Stimulated activated CD4-positive, alpha-beta T cell treated with anti-CD3 and anti-CD28 coated beads, Interleukin-1b, Interleukin-23, amount 100 ng/mL, for 48 hours (primary cell): ENCODE measurements at places on chromosomes 4 and X.

DNA sequence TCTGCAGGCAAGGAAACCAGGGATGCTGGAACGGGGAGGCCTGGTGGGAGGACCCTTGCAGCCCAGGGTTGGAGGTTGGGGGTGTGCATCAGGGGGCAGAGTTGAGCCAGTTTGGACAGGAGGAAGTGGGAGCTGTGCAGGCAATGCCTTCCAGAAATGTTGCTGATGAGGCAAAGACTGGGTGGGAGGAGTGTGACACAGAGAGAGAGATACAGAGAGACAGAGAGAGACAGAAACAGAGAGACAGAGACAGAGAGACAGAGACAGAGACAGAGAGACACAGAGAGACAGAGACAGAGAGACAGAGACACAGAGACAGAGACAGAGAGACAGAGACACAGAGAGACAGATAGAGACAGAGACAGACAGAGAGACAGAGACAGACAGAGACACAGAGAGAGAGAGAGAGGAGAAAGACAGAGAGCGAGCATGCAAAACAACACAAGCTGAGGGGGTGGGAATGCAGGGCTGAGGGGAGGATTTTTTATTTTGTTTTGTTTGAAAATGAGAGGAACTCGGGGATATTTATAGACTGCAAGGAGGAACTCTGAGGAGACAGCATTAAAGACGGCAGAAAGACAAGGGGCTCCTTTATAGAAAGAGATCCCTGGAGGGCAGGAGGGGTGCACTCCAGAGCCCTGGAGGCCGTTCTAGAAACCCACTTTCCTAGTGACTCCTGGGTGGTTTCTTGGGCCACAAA is 1.9 kb upstream of the HAUS3 start:
- DNase-seq: no peak

DNA sequence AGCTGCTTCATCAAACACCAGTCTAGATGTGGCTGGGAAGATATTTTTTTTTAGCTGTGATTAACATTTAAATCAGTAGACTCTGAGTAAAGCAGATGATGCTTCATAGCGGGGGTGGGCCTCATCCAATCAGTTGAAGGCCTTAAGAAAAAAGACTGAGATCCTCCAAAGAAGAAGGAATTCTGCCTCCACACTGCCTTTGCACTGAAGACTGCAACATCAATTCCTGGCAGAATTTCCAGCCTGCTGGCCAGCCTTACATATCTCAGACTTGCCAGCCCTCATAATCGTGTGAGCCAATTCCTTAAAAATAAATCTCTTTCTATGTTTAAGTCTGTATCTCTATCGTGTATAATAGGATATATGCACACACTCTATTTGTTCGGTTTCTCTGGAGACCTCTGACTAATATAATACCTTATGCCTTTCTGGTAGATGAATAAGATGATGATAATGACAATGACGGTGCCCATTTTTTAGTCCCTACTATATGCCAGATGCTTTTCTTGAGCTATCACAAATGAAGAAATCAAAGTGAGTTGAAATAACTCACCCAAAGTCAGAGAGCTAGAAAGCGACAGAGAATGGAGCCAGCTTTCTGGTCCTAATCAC is 66.1 kb upstream of the SOD3 start:
- DNase-seq: no peak

DNA sequence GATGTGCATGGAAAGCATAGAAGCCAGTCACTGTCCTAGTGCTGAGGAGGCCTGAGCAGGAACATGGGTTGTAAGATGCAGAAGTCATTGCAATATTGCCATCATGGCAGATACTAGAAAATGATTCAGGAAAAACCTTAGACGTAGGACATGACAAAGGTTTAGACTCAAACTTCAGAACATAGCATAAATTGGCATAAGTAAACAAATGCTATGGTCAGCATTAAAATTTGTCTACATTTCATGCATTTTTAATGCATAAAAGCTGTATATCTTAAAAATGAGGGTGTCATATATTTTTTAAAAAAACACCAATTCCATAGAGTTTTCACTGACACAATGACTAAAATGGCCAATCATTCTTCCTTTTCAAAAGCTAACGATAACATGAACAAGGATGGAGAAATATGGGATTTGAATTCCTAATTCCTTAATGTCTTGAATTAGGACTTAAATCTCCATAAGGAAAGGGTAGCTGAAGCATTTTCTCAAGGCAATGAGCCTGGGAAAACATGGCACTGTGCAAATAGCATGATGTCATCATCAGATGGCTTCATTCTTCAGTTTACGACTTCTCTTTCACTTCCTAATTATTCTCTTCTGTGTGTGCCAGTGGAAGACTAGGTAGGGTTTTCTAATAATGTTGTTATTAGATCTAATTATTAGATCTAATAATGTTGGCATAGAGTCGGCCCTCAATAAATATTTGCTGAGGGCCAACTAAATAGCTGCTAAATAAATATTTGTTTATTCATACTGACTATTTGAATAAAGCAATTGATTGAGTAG is 125.1 kb upstream of the FRG1 start:
- DNase-seq: no peak

- no peak for DNase-seq
Observed at GRCh38 chr4:148238086-148238485, 204.1 kb downstream of the NR3C2 start.

- DNase-seq: no peak
Observed at GRCh38 chr4:46249516-46249915, 125.7 kb upstream of the GABRG1 start.

GRCh38 chr4:184200296-184200695 is 17.4 kb downstream of the ENPP6 start:
- no peak for DNase-seq

- DNase-seq: no peak
Observed at GRCh38 chr4:140237616-140238350, 83.8 kb upstream of the MAML3 start.

DNA sequence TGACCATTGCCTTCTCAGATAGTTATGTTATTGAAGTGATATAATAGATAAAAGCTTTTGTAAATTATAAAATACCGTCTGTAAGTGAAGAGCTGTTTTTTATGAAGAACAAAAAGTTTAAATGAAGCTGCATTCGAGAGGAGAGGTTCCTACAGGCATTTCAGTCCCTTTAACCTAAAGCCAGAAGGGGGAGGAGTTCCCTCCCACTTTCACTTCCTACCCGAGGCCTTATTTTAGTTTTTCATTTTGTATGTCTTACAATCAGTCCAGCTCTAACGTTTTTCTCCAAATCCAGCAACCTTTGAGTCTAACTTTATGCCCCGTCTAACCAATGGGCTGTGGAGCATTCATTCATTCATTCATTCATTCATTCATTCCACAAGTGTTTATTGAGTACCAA is 16.5 kb upstream of the SOX3 start:
- no peak for DNase-seq

DNA sequence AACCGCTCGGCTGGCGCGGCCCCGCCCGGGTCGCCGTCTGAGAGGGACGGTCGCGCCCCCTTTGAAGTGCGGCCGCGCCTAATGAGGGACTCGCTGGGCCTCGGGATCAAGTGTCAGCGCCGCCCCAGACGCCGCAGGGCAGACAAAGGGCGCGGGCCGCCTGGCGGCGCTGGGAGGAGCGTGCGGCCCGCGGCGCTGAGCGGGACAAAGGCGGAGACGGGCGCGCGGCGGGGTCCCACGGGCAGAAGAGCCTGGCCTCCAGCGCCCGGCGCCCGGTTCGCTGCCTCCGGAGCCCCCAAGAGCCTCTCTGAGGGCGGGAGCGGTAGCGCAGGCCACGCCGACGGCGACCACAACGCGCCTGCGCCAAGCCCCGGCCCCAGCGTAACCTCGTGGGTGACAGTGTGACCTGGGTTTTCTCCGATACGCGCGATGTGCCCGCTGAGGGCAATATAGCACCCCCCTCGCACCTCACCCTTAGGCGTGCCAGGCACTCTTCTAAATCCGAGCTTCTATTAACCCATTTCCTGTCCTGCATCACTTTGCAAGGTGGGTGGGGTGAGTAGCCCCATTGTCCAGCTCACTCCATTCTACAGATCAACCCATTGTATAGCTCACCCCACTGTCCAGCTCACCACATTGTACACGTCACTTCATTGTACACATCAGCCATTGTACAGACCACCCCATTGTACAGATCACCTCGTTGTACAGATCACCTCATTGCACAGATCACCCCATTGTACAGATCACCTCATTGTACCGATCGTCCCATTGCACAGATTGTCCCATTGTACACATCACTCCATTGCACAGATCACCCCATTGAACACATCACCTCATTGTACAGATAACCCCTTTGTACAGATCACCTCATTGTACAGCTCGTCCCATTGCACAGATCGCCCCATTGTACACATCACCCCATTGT is 33.7 kb upstream of the STX18 start:
- peak; percentile 58 for DNase-seq

- no peak for DNase-seq
Observed at GRCh38 chrX:19718642-19719041, 168.8 kb downstream of the SH3KBP1 start.

- peak; percentile 34 for DNase-seq
Observed at GRCh38 chr4:109559625-109559982, 442 bp upstream of the MCUB start.

DNA sequence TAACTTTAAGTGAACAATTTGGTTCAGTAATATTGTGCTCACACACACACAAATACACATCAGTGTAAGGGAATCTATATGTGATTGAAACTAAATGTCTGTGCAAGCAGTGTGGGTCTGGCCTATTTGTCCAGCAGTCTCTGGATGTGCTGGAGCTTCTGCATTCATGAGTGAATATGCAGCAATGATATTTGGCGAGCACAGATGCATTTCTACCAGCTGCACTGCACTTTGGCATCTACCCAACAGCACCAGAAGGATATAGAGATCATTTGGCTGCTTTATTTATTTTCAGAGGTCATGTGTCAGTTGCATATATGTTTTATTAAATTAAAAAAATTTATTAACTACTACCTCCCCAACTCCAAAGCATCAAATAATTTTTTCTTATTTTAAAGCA is 613.4 kb upstream of the NR3C2 start:
- no peak for DNase-seq

DNA sequence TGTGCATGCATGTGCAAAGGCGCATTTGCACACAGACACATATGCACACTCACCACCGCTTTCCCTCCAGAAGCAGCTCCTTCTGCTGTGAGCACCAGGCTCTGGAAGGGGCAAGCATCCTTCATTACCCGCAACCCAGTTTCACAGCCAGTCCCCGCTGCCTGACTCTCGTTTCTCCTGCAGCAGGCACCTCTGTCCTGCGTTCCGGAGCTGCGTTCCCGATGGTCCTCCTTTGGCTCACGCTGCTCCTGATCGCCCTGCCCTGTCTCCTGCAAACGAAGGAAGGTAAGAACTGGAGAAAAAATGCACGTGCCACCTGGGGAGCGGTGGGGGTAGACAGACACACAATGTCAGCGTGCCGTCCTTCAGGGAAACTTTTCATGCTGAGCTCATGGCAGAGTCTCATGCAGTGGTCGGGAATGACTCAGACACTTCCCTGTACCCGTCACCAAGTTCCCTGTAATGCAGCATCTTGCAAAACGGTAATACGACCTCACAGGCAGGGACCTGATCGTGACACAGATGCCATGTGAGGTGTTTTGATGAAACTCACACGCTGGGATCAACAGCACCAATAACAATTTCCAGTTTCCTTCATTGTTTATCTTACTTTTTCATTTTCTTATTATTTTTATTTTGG is 5.1 kb downstream of the IL3RA start:
- no peak for DNase-seq

DNA sequence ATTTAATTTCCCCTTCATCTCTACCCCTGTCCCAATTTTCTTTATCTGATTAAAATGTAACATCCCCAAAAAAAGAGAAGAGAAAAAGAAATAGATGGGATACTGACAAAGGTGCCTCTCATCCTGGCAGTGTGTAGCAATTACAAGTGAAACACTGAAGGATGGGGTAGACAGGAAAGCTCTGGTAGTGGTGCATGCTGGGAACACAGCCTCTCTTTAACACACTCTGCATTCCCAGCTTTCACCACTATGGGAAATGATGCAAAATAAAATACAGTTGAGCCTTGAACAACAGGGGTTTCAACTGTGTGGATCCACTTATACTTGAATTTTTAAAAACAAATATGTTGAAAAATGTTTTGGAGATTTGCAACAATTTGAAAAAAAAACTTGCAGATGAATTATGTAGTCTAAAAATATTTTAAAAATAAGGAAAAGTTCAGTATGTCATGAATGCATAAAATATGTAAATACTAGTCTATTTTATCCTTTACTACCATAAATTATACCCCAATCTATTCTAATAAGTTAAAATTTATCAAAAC is 239.2 kb upstream of the DDX53 start:
- DNase-seq: no peak

DNA sequence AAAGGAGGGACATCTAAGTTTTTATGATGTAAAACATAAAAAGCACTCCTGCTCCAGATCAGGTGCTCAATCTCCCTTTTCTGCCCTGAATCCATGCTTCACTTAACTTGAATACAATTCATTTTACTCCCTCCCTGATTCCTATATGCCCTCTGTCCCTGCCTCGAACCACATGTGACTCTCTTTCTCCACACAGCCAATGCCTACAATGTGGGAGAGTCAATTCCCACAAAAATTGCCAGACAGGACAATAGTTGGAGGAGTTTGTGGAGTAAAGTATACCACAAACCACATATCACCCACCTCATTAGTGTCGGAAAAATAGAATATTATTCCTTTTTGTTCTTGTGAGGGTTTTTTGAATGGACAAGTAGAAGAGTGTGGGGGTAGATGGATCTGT is 9.7 kb downstream of the AMMECR1 start:
- no peak for DNase-seq

DNA sequence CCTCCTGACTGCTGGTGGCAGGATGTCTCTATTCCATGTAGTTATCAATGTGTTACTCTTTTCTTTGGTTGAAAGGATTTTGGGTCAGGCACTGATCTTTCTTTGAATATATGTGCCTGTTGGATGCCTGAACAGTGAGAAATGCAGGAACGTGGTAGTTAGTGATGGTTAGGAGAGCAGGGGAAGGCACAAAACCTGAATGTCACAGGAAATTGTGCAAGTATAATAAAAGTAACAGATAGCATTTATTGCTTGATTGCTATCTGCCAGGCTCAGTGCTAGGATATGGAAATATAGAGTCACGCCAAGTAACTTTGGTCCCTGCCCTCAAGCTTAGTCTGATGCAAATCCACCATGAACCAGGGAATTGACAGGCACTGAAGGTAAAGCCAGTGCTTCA is 219.8 kb upstream of the FAT1 start:
- no peak for DNase-seq

DNA sequence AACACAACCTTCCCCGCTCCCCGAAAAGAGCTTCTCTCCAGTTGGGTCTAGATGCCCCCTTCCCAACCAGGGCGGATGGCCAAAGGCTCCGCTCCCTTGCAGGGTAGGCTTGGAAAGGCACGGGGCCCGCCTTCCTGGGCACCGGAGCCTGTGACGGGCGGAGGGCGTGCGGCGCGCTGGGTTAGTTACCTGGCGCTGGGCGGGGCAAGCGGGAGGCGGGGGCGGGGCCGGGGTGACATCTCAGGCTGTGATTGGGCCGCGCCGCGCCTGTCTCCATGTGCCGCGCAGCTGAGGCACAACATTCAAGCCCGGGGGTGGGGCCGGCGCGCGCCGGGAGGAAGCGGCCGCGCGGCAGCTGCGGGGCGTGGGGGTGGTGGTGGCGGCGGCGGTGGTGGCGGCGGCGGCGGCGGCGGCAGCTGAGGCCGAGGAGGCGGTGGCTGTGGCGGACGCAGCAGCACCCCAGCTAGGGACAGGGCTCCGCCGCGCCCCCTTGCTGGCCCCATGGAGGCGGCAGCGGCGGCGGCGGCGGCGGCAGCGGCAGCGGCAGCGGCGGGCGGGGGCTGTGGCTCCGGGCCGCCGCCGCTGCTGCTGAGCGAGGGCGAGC is at the start of gene REPS2:
TSS of gene REPS2 (plus strand) at position 298 of the 604 bp plus-strand sequence. CDS start at position 502, 204 bp downstream.
- DNase-seq: peak; percentile 71
